ENCODE measurements at places on chromosomes 1 and 21. TPM values are rescaled to one million over a fixed set of nuclear protein-coding genes. Genes with fewer than 3 reads are reported as not detected.
A peak's percentile ranks its signal among the peaks of the same experiment; 100 is the strongest.

Gene HES4
- 31.0 TPM for total RNA-seq

Gene KCND3
- total RNA-seq: 15.8 TPM

Gene GLMN
- total RNA-seq: 0.58 TPM

- no peak for DNase-seq
Measured at GRCh38 chr1:156815961-156816422, 656 bp downstream of the SH2D2A start.

DNA sequence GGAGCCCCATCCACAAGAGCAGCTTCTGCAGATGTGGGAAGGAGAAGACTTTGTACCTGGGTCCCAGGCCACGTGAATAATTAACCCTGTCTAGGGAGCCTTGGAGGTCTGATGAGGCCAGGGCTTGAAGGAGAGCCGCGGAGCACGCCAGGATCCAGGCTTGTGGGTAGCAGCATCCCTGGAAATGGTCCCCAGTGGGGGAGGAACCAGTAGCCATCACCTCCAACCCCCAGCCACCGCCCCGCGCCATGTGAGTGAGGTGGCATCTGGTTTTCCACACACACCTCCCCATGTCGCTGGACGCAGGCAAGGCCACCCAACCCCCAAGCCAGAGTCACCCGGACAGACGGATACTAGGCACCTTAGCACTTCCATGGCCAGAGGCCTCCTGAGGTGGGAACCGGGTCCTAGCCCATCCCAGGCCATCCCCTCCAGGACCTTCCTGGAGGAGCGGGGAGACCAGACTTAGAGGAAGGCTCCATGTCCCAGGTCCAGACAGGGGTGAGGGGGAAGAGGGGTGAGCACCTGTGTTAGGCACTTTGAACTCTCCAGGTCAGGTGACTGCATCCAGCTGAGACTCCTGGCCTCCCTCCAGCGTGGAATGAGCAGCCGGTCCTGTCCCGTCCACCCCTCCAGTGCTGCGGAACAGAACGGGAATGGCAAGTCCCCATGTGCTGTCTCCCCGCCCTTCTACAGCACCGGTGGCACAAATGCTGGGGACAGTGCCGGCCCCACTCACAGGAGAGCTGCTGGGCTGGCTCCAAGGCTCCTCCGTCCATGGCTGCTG lies 53.2 kb downstream of the RIPK4 start:
- no peak for DNase-seq

DNA sequence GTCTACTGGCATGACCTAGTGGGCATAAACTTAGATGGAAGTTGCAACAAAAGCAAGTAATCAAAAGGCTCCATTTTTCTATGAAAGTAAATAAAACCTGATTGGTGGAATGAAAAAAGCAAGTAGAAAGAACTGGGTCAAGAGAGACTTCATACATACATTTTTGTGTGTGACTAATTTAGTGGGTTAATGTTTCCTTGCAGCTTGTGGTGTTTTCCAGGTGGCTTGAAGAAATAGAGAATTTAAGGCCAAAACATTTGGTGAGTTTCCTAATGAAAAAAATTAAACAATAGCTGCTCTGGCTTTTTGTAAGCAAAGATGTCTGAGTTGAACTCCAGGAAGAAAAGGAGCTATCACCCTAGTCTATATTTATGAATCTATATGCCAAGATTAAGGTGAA lies 71.0 kb downstream of the ZC3H11B start:
- no peak for DNase-seq

GRCh38 chr1:237320890-237321289 lies 278.9 kb downstream of the RYR2 start:
- DNase-seq: no peak

GRCh38 chr1:175232335-175232734 lies 39.8 kb upstream of the KIAA0040 start:
- no peak for DNase-seq

- DNase-seq: peak; percentile 25
Measured at GRCh38 chr1:236289492-236290131, 7.9 kb upstream of the ERO1B start.

- peak; percentile 81 for DNase-seq
Measured at GRCh38 chr1:44903011-44903680, 60.1 kb upstream of the PTCH2 start.

GRCh38 chr1:68107771-68108170 lies 57.3 kb upstream of the DIRAS3 start:
- no peak for DNase-seq

Measured in stomach (tissue), 19 donors.